ENCODE measurements at places on chromosomes 2 and 18.

DNA sequence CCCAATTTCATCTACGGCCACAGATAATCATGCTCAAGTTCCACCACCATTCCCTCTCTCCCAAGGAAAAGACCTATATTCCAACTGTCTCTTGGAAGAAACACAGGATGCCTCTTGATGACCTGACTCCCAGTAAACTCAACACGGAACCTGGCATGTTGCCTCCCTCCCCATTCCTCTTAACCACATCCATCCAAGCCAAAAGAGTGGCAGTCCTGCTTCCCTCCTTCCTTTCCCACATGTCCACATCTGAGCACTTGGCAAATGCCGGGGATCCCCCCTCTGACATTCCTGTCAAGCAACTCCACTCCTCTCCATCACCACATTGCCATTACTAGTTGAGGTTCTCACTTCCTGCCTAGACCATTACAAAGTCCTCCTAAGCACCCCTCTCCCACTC lies 49.4 kb downstream of the PID1 start:
- no peak for DNase-seq

- no peak for DNase-seq
These were observed 226.0 kb upstream of the CTAGE1 start for GRCh38 chr18:22643731-22644130.

GRCh38 chr2:95056461-95057459 lies 31.3 kb downstream of the MAL start:
- DNase-seq: no peak

- DNase-seq: no peak
These were observed 392.8 kb upstream of the MEIS1 start for GRCh38 chr2:66041902-66042657.

- no peak for DNase-seq
These were observed 427.9 kb downstream of the TXNL1 start for GRCh38 chr18:56210520-56210919.

DNA sequence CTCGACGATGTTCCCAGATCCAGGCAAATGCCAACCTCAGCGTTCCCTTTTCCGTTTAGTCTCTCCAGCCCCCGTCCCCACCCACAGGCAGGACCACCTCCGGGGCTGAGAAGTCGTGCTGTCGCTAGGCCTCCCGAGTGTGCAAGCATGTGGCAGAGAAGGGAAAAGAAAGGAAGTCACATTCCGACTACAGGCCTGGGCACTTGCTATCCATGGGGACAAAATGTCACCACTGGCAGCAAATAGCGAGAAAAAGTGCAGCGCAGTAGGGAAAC lies 420 bp downstream of the PIGN start:
- no peak for DNase-seq

DNA sequence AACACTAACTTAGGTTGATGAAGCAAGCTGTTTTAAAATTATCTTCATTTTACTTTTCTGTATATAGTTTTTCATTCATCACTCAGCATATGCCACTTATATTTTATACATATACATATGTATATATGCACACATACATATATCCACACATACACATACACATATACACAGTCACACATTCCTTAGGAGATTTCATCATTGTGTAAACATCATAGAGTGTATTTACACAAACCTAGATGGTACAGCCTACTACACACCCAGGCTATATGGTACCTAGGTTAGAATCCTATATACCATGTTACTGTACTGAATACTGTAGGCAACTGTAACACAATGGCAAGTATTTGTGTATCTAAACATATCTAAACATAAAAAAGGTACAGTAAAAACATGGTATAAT lies 295.5 kb upstream of the LYPD1 start:
- no peak for DNase-seq

- DNase-seq: no peak
These were observed 275.2 kb upstream of the LRRTM1 start for GRCh38 chr2:80579756-80580155.
